KG1 (cell line): ENCODE measurements at places on chromosomes 5 and 9.

DNA sequence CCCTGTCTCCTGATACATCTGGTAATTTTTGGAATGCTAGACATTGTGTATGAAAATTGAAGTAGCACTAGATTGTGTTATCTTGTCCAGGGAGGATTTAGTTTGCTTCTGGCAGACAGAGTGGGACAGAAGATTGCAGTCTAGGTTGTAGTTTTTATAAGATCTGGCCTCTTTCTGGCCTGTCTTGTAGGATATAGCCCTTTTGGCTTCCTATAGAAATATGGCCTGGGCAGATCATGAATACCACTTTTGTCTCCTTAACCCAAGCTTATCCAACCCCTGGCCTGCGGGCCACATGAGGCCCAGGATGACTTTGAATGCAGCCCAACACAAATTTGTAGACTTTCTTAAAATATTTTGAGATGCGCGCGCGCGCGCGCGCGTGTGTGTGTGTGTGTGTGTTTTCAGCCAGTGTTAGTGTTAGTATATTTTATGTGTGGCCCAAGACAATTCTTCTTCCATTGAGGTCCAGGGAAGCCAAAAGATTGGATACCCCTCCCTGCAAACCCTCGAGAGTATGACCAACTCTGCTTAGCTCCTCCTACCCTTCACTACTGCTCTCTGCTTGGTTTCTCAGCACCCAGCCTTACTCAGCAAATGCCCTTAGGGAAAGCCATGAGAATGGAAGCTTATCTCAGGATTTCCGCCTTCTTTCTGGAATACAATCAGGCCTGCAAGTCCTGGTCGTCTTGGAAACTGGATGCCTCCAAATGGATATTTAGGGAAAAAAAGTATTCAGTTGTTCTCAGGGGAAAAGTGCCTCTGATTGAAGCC, 26.5 kb downstream of the ANKRD33B start:
- no peak for DNase-seq

GRCh38 chr9:75975071-75975470, 84.6 kb downstream of the PCSK5 start:
- DNase-seq: no peak

- no peak for DNase-seq
Measured at GRCh38 chr9:76634356-76635054, 129.7 kb upstream of the PCA3 start.

- DNase-seq: no peak
Measured at GRCh38 chr9:88987661-88988060, 3.6 kb upstream of the S1PR3 start.

DNA sequence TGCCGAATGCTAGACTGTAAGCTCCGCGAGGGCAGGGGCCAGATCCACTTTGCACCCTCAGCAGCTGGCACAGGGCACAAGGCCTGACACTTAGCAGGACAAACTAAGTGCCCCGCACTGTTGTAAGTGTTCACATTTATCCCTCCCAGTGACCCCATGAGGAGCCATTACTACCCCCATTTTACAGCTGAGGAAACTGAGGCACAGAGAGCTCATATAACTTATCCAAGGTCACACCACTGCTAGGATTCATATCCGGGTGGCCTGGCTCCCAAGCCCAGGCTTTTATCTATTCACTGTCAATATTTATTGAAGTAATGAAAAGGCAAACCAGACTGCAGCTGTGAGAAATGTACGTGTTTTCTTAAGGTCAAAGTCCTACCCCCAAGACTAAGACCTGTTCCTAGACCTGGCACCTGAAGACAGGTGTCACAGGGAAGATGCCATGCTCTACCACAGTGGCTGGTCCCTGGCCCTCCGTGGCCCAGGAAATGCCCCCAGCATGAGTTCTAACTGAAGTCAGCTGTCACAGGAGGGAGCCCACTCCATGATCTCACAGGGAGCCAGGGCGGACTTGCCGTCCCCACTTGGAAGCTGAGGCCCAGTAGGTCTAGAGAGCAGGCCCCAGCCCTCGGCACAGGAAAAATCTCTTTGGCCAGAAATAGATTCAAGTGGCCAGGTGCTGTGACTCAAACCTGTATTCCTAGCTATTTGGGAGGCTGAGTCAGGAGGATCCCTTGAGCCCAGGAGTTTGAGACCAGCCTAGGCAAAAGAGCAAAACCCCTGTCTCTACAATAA, 74.7 kb upstream of the IL17B start:
- no peak for DNase-seq

DNA sequence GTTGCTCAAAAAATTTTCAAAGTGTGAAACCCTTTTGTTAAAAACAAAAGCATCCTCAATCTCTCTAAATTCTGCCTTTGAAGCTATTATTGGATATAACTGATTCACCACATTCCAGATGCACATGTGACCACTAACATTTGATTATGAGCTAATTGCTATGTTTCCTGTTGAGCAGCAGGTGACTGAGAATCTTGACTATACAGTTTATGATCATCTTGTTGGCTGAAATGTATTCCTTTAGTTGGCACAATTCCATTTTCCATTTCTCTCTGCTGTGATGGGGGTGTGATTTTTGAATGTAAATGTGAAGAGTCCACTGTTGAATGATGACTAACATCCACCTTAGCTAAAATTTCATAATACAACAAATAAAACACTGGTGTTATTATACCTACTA, 10.7 kb downstream of the LYSMD3 start:
- DNase-seq: no peak

DNA sequence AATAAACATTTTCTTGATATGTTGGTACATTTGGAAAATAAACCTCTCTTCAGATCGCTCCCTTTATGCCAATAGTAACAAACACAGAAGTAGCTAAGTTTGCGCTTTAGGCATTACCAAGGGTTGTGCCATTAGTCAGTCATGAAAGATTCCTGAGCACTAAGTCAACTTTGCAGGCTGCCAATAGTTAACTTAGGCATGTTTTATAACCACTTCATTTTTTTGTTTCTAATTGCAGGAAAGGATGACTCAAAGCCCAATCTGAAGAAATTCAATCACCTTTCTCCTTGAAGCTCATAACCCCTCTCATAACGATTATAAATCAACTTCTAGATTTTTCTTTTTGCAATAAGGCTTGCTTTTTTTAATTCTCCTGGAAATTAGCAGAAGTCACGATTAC, 517.0 kb downstream of the AGTPBP1 start:
- no peak for DNase-seq

- no peak for DNase-seq
Measured at GRCh38 chr9:136023410-136024225, 62.4 kb upstream of the UBAC1 start.

GRCh38 chr9:69532396-69532795, 139.8 kb downstream of the APBA1 start:
- no peak for DNase-seq

DNA sequence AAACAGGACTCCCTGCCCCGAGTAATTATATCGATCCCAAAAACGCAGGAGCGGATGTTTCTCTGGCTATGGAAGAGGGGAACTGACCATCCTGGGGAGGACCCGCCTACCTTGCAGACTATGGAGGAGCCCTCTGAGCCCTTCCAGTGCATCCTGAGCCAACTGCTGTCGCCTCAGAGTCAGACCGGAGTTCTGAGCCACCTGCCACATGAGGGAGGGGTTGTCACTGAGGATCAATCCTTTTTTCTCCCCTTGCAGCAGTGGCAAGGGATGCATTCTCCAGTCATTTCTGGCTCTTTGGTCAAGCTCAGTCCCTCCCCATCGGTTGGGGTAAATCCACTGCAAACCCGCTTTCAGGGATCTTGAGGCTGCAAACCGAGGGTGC, 709 bp downstream of the FANCG start:
- no peak for DNase-seq

GRCh38 chr9:112809906-112810305, 59.3 kb downstream of the SNX30 start:
- DNase-seq: no peak

GRCh38 chr9:37948417-37948980, 44.6 kb upstream of the SLC25A51 start:
- no peak for DNase-seq

- DNase-seq: no peak
Measured at GRCh38 chr5:169745441-169746146, 108.5 kb downstream of the DOCK2 start.

DNA sequence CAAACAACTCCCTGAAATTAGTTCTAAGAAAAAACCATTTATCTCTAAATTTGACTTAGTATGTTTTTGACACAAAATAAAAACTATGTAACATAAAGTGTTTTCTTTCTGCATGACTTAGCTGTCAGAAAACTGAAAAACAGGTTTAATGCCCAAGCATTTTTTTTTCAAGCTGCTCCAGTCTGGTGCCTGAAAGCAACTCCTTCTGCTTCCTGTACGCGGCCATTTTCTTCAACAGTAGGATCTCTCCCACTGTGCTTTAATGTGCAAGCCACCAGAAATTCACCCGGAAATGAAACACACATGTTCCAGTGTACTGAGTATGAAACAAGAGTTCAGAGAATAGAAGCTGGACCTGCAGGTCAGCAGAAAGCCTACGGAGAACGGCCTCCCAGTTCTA, 161.2 kb downstream of the MED27 start:
- DNase-seq: no peak

DNA sequence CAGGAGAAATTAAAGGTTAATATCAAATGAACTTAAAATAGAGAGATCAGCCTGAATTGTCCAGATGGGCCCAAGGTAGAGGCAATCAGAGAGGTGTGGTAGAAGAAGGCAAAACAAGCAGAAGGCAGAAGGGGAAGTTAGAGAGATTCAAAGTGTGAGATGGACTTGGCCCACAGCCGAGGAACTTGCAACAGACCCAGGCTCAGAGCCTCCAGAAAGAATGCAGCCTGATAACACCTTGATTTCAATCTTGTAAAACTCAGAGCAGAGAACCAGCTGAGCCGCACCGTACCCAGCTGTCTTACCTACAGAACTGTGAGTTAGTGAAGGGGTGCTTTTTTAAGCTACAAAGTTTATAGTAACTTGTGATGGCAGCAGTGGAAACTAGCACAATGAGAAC, 190.9 kb downstream of the RFK start:
- no peak for DNase-seq

GRCh38 chr9:134442085-134442474, 115.8 kb downstream of the RXRA start:
- no peak for DNase-seq

- DNase-seq: no peak
Measured at GRCh38 chr5:93807846-93808245, 66.4 kb upstream of the POU5F2 start.

DNA sequence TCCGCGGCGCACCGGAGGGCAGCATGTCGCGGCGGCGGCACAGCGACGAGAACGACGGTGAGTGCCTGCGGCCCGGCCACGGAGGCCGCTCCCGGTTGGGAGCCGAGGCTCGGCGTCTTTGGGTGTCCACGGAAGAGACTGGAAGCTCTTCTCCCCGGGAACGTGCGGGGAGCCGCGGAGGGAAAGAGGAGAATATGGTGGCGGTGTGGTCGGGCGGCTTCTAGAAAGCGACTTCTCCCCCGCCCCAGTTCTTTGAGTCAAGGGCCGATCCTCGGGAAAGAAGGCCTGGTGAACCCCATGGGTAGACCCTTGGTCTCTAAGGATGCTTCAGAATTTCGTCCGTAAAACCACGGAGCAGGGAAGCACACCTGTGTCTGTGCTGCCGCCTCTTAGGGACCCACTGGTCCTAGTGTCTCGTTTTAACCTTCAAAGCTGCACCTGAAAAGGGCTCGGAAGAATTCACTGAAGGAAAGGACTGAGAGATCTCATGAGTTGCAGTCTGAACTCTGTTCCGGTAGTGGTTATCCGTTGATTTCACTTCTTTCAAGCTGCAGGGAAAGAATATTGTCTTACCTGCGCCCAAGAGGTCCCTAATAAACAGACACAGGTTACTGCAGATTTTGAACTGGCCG, 354 bp downstream of the NCBP1 start:
- DNase-seq: no peak

- no peak for DNase-seq
Measured at GRCh38 chr5:149172261-149172660, 31.0 kb downstream of the ABLIM3 start.

DNA sequence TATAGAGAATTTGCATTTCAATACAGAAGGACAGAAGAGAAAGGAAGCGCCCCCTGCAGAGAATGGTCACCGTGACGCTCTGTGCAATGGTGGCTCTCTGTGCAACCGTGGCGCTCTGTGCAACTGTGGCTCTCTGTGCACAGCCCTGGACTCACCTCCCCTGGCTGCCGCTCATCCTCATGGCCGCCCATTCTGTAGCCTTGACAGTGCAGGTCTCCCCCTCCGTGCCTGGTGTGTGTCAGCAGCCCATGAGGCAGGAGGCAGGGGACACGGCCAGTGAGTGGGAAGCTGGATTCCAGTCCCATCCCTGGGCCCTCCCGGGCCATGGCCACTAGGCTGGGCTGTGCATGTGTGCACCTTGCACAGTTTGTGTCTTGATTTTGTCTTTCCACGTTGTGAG, 12.0 kb downstream of the EXOC3 start:
- no peak for DNase-seq

GRCh38 chr9:136291306-136292025, 12.4 kb downstream of the CCDC187 start:
- no peak for DNase-seq

GRCh38 chr5:152689250-152689711, 284.2 kb upstream of the NMUR2 start:
- DNase-seq: no peak

DNA sequence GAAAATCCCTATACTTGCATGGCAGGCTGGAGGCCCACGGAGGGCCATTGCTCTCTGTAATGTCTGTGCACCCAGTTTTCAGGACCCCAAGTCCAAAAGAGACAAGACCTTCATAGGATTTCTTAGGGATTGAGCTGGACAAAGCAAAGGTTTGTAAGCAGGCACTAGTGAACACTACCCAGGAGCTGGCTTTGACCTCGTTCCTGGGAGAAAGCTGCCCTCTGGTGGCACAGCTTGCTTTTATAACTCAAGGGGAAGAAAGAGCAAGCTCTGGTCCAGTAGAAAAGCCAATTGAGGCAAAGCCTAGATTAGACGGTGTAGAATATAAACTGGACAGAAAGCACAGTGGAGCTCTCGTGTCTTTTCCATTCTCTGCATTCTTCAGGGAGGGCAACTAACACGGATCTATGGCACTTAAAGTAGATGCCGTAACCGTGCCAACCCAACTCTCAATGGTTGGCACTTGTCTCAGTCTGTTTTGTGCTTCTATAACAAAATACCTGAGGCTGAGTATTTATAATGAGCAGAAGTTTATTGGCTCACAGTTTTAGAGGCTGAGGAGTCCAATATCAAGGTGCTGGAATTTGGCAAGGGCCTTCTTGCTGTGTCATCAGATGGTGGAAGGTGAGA, 7.9 kb downstream of the GABRP start:
- peak; percentile 39 for DNase-seq

DNA sequence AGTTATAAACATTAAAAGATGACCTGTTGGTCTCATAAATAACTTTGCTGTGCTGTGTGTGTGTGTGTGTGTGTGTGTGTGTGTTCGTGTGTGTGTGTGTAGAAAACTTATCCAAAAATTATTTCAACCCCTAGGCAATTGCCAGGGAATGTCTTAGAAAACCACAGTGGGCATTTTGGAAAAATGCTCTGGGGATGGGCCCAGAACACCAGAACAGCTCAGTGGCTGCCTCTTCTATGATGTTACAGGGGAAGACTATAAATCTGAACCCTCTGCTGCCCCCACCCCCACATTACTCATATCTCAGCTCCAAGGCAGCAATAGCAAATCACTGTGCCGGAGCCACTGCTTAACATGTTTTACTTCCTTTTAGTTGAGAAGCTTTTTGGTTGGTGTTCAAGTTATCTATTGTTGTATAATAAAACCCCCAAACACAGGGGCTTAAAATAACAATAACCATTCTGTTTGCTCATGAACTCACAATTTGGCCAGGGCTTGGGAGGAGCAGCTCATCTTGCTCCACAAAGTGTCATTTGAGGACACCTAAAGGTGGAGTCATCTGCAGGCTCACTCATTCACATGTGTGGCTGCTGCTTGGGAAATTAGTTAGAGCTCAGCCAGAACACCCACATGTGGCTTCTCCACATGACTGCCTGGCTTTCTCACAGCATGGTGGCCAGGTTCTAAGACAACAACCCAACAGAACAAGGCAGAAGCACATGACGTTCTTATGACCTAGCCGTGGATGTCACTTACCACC, 40.4 kb downstream of the ACTBL2 start:
- no peak for DNase-seq
